ENCODE measurements at places on chromosomes 16 and 17.
A peak's percentile ranks its signal among the peaks of the same experiment; 100 is the strongest.

DNA sequence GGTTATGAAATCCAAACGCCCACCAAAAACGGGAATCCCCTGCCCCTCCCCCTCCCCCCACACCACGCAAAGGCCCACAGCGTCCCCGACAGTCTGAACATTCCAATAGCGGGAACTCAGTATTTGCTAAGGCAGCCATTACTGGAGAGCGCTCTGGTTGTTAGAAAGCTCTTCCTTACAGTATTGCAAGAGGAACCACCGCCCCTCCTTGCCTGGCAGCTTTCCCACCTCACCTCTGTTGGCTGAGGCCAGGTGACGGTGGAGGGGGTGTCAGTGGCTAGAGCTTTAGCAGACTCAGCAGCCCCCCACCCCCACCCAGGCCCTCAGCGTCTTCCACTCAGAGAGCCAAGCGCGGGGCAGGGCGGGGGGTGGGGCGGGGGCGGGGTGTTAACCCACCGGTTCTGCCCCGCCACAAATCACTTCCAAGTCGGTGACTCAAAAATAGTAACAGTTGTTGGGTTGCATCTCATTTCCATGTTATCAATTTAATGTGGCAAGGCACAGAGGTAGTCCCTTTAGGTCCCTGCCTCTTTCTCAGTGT lies 2.2 kb upstream of the PLEKHH3 start:
- DNase-seq: no peak

GRCh38 chr16:17387256-17387655 lies 83.5 kb downstream of the XYLT1 start:
- no peak for DNase-seq

DNA sequence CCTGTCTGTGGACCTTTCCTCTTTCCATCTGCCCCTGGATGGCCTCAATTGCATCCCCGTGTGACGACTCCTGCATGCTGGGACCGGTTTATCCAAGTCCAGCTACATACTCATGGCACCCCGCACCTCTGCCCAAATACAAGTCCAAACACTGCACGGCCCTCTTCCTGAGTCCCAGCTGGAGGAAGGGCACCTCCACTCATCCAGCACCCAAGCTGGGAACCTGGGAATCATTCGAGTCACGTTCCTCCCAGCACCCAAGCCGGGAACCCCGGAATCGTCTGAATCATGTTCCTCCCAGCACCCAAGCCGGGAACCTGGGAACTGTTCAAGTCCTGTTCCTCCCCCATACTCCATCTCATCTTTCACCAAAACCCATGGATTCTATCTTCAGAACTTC lies 10.2 kb downstream of the TRARG1 start:
- no peak for DNase-seq

GRCh38 chr17:3772764-3773163 lies 28.2 kb downstream of the ITGAE start:
- DNase-seq: no peak

DNA sequence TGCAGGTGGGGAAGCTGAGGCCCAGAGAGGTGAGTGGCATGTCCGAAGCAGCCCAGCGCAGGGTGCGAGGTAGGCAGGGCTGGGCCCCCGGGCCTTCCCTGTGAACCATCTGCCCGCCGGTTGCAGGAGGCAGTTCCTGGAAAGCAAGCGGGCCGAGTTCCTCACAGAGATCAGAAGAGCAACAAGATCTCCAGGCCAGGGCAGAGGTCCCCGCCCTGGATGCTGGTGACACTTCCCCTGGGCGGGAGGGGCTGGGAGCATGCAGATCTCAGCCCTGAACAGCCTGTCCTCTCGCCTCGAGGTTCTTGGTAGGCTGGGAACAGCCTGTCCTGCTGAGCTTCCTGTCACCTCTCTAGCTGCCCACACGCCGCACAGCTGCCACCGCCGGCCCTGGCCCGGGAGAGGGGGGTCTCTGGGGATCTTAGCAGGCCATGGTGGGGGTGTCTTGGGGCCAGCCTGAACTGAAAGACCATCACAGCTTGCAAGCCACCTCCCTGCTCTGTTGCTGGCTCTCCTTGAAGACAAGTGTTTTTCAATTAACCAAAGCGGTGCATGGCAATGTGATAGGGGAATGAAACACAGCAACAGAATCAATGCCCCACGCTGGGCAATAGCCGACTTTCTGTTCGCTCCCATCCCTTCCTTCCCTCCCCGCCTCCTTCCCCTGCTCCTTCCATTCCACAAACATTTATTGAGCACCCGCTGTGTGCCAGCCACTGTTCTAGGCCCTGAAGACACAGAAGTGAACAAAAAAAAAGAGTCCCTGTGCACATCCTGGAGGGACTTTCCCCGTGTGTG lies 31.7 kb downstream of the SOCS1 start:
- DNase-seq: peak; percentile 27

DNA sequence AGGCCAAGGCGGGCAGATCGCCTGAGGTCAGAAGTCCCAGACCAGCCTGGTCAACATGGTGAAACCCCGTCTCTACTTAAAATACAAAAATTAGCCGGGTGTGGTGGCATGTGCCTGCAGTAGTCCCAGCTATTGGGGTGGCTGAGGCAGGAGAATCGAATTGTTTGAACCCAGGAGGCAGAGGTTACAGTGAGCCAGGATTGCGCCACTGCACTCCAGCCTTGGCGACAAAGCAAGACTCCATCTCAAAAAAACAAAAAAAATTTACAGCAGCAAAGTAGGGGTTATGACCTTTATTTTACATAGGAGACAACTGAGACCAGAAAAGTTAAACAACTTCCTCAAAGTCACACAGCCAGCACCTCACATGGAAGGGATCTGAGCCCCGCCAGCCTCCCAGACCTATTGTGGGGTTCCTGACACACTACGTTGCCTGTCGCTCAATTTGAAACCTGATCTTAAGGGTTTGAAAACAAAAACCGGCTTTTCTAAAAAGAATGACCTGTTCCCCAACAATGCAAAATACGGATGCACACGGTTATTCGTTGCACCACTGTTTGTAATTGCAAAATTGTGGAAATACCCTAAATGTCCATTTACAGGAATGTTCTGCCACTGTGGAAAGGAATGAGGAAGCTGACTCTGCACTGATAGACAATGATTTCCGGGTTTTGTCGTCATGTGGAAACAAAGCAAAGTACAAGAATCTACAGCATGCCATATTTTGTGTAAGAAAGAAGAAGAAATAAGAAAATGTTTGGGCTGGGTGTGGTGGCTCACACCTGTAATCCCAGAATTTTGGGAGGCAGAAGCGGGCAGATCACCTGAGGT lies 77.2 kb downstream of the CNGB1 start:
- no peak for DNase-seq

DNA sequence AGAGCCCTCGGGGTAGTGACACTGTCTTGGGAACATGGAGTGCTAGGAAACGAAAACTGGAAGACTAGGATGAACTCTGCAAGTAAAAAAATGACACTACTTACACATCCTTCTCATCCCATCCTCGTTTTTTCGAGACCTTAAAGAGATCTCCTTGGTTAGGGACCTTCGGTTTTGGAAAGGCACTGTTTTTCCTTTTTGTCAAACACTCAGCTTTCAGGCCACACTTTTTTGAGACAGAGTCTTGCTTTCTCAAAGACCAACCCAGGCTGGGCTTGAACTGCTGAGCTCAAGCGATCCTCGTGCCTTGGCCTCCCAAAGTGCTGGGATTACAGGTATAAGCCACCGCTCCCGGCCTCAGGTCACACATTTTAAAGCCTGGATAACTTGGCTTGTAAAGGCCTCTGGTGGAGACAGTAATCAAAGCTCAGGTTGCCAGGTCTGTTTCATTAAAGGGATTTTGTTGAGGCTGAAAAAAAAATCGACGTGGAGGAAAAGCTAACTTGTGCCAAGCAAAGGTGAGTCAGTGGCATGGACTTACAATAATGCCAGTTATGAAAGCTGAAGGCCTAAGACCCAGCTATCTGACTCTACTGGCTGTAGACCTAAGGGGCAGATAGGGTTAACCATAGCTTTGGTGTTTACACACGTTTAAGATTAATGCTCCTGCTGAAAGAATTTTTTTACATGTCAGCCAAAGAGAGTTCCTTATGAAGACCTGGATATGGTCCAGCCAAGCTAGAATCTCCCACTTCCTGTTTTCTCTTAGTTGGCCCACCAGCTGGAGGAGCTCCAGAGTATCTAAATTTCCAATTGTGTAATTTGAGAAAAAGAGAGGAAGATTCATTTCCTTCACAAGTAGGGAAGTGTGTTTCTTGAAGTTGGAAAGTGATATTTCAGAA lies 823 bp downstream of the NBR1 start:
- DNase-seq: no peak

DNA sequence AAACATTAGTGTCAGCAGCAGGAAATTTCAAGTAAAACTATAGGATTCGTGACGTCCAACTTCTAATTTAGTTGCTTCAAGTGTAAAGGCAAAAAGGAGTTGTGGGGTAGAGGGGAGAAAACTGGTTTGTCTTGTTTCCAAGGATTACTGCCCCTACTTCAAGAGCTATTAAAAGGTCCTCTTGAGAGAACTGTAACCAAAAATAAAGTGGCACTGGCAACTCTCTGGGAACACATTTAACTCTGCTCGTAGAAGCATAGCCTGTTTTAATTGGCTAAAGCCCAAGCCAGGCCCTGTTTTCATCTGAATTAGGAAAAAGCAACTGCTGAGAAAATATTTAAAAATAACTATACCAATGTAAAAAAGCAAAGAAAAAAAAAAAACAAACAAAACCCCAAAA lies 51.8 kb upstream of the AKAP1 start:
- no peak for DNase-seq

- no peak for DNase-seq
These were observed 364.0 kb upstream of the EEF2KMT start for GRCh38 chr16:5461574-5461973.

DNA sequence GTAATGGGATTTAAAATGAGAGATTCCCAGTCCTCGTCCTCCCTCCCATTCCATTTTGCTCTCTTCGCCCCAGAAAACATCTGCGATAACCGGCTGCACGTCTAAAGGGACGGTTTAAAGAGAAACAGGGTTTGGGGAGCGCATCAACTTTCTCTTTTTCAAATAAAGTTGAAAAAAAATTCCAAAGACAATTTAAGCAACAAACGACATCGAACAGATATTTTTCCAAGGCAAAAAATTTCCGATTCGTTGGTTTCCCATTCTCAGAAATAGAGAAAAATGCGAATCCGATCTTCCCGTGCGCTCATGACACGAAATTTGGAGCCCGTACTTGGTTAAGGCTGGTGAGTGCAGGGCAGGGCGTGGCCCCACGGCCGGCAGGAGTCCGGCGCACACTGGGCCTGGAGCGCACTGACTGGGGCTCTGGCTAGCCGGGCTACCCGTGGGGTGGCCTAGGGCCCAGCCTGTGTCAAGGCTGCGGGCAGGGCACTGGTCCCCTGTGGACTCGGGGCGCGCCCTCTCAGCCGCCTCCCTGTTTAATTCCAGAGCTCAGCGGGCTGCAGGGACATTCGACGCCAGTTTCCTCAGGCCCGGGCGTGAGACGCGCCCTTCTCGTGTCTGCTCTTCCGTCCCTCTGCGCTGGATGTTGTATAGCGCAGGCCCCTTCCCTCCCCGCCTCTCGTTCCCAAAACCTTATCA lies 17.9 kb upstream of the ZFHX3 start:
- DNase-seq: no peak

- DNase-seq: no peak
These were observed 13.0 kb downstream of the MYBBP1A start for GRCh38 chr17:4542003-4542725.

DNA sequence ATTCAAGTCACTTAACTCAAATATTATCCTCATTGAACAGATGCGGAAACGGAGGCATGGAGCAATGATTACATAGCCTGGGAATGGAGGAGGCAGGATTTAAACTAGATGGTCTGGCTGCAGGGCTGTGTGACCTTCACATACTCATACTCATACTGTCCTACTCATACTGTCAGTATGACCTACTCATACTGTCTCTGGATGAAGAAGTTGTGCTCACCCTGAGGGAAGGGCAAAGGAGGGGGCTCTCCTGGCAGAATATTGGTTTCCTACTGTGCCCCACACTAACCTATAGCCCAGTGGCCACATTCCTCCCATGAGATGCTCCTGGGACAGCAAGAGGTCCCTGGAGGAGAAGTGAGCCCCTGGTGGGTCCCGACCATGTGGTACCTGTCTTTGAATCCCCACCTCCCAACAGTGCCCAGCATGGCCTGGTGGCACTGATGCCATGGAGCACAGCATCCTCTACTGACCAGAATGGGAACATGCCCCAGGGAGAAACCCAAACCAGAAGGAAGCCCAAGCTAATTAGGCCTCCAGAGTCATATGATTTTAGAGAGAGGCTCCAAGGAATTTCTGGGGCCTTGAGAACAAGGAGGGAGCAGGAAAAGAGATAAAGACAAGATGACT lies 197.3 kb upstream of the SDK2 start:
- DNase-seq: no peak

- DNase-seq: no peak
These were observed 60.2 kb downstream of the RAI1 start for GRCh38 chr17:17741349-17742023.

- DNase-seq: no peak
These were observed 28.7 kb upstream of the MYOCD start for GRCh38 chr17:12637015-12637414.

DNA sequence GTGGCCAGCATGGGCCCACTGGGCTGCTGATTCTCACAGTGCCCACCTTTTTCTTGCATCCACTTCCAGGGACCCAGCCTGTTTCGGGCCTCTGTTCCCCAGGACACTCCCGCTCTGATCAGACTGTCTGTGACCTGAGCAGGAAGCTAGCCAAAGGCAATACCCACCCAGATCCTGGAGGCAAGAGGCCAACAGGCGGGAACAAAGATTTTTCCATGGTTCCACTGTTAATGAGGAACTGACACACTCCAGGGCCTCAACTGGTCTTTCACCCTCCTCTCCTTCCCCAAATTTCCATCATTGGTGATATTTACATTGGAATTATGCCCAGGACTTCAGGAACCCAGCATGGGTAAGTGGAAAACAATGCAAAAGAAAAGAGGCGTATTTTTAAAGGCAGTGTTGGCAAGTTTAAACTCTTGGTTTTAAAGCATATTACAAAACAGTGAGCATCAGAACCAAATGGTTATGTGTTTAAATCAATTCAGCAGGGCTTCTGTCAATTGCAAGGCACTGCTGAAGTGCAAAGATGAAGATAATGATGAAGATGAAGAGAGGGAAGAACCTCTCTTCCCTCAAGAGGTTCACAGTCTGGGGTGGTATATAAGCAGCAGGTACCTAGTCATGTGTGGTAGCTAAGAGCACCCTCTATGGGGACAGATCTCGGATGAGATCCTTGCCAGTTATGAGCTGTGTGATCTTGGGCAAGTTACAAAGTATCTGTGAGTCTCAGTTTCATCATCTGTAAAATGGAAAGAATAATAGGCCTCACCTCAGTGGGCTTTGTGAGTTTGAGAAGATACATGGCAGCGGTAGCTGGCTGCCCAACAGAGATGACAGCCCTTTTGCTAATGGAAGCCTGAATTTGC lies 14.4 kb upstream of the ATP2A3 start:
- DNase-seq: no peak

- no peak for DNase-seq
These were observed 146.8 kb downstream of the SEC14L1 start for GRCh38 chr17:77287432-77288068.

DNA sequence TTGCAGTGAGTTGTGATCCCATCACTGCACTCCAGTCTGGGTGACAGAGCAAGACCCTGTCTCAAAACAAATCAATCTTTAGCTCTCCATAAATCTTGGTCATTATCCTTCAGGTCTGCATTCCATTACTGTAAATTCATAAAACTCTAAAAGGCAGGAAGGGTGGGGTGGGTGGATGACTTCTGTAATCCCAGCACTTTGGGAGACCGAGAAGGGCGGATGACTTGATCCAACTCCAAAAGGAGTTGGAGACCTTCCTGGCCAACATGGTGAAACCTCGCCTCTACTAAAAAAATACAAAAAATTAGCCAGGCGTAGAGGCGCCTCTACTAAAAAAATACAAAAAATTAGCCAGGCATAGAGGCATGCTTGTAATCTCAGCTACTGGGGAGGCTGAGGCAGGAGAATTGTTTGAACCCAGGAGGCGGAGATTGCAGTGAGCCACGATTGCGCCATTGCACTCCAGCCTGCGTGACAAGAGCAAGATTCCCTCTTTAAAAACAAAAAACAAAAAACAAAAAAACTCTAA lies 2.2 kb upstream of the UBE2Z start:
- no peak for DNase-seq

Measured in stimulated activated CD8-positive, alpha-beta memory T cell treated with anti-CD3 and anti-CD28 coated beads, Interleukin-15, amount 100 ng/mL, for 4 hours (primary cell).